ENCODE measurements at places on chromosomes 3 and 15.

DNA sequence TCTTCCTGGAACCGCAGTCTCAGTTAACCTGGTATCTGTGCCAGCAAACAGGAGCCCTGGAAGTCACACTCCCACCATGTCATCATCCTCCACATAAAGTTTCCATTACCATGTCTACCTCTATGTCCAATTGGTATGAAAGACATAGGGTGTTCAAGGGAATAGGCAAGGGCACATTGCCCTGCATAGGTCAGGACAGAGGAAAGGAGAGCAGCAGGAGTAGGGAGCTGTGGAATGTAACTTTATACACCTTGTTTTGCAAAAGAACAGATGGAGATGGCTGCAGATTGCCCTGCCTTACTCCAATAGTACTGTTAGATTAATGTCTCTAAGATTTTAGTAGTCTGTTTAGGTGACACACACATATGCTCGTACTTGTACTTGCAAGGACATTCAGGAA, 1056.4 kb downstream of the NTRK3 start:
- no peak for DNase-seq

DNA sequence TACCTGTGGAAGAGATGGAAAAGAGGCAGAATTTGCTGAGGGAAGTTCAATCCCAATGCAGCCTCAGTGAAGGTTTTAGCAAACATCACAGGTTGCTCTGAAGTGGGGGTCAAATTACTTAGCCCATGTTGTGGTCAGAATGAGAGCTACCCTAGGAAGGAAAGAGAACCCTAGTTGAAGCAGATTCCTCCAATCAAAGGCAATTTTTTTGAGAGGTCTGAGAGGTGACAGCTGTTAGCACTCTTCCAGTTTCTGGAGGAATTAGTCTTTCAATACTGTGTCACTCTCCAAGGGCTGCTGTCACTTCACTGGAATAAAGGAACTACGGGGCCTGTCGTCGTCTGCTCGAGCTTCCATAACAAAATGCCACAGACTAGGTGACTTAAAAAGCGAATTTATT, 584.2 kb upstream of the DPPA4 start:
- no peak for DNase-seq

GRCh38 chr3:9864200-9864927, 15.7 kb downstream of the CIDEC start:
- DNase-seq, result peak; percentile 73

DNA sequence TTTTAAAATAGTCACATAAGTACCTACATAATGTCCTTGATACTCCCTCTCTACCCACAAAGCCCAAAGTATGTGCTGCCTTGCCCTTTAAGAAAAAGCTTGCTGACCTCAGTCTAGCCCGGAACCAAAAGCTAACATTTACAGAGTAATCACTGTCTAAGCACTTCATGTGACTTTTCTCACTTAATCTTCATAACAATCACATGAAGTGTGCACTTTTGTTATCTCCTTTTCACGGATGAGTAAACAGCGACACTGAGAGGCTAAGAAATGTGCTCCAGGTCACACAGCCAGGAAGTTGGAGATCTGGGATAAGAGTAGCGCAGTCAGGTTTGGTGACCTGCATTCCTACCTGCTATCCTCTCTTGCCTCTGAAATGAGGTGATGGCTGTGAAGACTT, 194.0 kb downstream of the ITPR1 start:
- DNase-seq, result no peak

DNA sequence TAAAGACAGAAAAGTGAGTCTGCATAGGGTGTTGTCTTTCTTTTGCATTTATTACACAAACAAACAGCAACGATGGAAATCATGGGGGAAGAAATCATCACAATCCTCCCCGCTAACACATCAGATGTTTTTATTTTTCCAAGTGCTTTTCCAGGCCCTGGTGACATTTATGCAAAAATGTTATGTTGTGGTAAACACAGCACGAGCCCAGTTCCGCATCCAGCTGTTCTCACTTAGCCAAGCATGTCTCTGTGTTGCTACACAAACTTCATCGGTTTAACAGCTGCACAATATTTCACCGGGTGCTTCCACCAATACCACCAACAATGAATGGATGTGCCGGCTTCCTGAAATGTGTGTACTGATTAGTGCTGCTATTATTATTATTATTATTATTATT, 53.7 kb upstream of the ABHD17C start:
- DNase-seq, result no peak

DNA sequence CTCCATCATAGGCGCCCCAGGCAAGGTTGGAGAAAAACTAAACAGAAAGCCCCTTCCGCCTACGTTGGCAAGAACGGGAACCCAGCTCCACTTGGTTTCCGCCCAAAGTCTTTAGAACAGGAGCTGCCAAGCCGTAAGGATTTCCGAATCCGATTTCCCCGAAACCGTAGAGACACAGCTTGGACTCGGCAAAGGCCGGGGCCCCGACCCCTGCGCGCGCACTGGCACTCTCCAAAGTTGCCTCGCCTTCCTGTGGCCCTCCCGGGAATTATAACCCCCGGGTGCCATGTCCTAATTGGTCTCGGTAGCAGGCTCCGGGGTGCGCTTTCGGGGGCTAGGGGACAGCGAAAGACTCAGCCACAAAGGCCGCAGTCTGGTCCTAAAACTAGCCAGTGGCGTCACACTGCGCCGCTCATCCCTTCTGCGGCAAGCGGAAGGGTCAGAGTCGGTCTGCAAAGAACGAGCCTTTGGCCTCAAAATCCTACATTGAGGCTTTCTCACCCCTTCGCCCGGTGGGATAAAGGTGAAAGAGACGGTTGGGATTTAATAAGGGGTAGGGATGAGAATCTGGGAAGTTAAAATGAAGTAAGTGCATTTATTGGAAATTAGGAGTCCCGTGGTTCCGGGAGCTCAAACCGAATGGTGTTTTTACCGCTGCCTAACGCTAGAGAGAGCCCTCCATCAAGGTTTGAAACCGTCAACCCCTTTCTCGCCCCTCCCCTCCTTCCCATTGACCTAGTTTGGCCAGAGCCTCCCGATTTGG, 6.8 kb downstream of the BCL6 start:
- peak; percentile 96 for DNase-seq

DNA sequence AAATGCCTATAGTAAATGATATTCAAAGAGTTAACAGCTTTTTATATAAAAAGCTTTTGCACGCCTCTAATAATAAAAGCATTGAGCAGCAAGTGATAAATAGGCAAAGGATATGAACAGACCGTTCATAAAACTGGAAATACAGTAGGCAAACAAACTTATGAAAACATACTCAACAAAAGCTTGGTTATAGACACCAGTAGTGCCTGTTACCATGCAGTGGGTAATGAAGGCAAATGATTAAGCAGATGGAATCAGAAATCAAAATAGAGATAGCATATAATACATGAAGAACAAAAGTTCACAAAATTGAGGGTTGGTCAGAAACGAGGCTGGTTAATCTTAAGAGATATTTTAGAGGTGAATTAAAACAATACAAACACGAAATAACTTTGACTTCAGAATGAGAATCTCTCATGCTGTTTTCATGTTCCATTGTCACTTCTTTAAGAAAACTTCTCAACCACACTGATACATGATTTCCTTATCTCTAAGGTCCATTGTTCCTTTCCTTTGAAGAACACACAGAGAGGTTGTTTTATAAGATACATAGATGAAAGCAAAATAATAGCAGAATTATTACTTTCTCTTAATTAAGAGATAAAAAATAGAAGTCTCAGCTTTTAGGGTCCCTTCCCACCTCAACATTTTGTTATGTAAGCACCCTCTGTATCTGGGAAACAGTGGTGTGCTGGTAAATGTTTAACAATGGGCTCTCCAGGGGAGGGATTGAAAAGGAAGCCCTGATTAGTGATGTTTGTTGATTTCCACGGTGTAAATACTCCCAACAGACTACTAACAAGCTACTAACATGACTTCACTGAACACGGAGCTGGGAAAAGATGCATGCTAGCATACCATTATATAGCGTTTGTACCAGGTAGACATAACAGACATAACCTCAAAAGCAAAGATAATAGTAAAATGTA, 12.6 kb downstream of the RASGRP1 start:
- DNase-seq, result no peak

DNA sequence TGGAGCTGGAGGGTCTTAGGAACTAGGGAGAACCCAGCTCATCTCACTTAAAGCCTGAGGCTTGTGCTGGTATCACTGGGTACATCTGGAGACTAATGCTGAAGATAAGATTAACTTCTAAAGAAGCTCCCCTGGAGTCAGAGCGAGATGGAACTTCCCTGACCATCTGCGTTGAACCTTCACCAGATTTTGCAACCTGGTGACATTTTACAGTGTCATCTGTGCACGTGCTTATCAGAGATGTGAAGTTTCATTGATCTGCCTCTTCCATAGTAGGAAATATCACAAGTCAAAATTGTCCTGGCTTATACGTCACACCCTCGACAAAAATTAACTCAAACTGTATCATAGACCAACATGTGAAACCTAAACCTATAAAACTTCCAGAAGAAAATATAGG, 395.5 kb downstream of the SHQ1 start:
- no peak for DNase-seq

DNA sequence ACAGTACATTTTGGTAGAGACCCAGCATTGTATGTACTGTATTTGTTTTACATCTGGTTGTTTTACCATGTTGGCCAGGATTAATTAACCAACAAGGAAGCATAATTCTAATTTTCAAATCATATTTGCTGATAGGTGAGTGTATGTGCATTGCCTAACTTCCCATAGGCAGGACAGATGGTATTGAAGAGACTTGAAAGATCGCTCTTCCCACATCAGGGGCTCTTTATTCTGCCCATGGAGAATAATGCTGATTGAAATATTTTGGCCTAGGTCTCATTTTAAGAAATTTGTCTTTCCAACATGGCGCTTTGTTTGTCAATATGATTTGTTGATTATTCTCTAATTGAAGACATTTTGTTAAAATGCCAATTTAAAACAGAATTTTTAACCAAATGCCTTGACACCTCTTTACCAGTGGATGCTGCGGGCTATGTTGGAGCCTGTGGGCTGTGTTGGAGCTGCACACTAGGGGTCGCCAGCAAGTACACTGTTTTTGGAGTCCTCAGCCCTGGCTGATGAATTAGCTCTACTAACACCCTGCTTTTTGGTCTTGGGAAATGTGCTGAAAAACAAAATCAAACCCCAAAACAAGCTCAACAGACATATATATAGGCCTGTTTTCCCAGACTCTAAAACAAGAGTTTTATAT, 5.3 kb downstream of the P2RY12 start:
- no peak for DNase-seq

DNA sequence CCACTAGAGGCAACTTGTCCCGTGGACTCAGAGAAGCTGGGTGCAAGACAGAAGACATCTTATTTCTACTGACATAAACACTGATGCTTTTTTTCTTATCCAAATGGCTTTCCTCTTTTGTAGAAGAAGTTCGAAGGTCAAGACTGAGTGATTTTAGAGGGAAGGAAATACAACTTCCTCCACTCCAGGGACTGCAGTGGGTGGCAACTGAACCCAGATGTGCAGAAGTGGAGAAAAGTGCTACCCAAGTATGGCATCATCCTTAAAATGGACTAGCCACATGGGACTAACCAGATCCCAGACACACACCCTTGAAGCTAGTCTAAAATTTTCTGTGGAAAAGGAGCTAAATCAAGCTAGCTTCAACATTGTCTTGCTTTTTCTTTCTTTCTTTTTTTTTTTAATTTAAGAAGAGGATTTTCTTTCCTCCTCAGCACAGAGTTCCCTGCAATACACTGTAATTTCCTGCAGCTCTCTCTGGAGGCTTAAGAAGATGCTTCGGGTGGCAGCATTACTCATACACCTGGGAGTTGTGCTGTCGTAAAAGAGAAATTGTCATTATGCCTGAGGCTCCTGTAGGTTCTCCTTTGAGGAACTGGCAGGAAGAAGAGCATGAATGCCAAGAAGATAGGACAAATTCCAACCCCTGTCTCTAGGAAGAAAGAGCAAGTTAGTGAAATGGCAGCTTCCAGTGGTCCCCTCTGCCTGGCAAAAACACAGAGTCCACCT, 3.8 kb upstream of the FRMD4B start:
- no peak for DNase-seq

DNA sequence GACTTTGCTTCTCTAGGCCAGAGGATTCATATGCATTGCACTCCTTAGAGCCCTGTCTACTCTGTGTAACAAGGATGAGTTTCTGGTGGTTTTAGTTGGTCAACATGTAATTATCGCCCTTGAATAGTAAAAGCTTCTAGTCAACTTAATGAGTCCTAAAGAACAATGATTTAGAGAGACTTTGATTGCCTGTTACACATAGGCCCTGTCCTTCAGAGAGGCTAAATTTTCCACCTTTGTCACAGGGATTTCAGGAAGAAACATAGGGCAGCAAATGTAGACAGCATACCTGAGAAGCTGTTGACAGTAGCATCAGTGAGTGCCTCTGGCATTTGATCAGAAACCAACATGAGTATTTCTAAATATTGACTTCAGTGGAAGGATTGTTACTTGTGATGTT, 7.1 kb downstream of the BTLA start:
- no peak for DNase-seq

- DNase-seq, result no peak
Observed at GRCh38 chr3:123781138-123781537, 103.0 kb downstream of the MYLK start.

- DNase-seq, result no peak
Observed at GRCh38 chr3:161508852-161509477, 12.4 kb downstream of the OTOL1 start.

- peak; percentile 93 for DNase-seq
Observed at GRCh38 chr3:195542698-195543499, at the start of gene PPP1R2. TSS of gene PPP1R2 (minus strand) at chr3:195543325. CDS start at chr3:195543025, 300 bp downstream.

- no peak for DNase-seq
Observed at GRCh38 chr3:188431553-188431952, 277.6 kb downstream of the LPP start.

DNA sequence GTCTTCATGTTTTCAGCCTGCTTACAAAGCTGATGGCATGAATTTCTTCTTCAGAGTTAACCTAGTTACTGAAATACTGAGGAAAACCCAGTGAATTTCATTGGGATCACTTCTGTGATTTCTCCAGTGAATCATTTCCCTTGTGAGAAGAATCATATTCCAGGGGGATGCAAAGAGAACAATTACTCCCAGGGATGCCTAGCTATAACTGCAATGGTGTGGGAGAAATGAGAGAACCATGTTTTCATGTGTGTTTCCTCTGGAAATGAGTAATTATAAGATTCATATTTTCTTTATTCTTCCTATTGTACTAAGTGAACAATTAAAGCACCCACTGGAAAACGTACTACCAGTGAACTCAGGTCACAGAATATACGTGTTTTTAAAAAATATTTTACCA, 485.4 kb downstream of the GRM7 start:
- no peak for DNase-seq

- DNase-seq, result no peak
Observed at GRCh38 chr3:48617559-48617958, 4.0 kb downstream of the TMEM89 start.

GRCh38 chr3:169085827-169086226, 577.7 kb downstream of the MECOM start:
- no peak for DNase-seq

GRCh38 chr3:8657804-8658305, 13.3 kb upstream of the SSUH2 start:
- no peak for DNase-seq

Data from right hindlimb (tissue), 1 donor.